H9 (cell line): ENCODE measurements at places on chromosomes 1 and 21. TPM values are rescaled to one million over a fixed set of nuclear protein-coding genes. Genes with fewer than 3 reads are reported as not detected.

GRCh38 chr1:17405898-17406759 lies 33.3 kb downstream of the RCC2 start:
- H3K27me3 ChIP-seq = no peaks in the 10 kb centered on the region
- no peak overlapping the region for H3K4me3 ChIP-seq
- peaks cover 49% of the 10 kb centered on the region for H3K36me3 ChIP-seq
- DNase-seq = peak; percentile 90
- H3K27ac ChIP-seq = no peak overlapping the region

DNA sequence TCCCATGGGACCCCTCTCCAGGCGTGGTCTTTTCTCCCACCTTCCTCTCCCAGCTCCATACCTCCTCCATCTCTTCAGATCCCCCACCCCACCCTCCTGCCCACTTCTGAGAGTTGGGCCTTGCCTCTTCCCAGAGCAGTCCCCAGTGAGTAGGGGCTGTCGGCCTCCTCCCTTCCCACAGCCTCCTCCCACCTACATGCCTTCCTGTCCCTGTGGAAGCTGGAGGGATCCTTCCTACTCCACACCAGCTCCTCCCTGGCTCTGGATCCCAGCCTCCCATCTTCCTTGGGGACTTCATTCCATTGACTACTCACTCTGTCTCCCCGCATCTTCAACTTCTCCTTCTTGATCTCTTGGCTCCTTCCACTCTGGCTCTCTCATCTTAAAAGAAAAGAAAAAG lies 24.9 kb downstream of the KCNQ4 start:
- no peaks in the 10 kb centered on the region for H3K36me3 ChIP-seq
- no peak overlapping the region for H3K27ac ChIP-seq
- DNase-seq = no peak
- no peak overlapping the region for H3K4me3 ChIP-seq
- H3K4me1 ChIP-seq = 0 out of 2 replicates have a peak, but pooled peaks cover 3% of the 10 kb centered on the region

DNA sequence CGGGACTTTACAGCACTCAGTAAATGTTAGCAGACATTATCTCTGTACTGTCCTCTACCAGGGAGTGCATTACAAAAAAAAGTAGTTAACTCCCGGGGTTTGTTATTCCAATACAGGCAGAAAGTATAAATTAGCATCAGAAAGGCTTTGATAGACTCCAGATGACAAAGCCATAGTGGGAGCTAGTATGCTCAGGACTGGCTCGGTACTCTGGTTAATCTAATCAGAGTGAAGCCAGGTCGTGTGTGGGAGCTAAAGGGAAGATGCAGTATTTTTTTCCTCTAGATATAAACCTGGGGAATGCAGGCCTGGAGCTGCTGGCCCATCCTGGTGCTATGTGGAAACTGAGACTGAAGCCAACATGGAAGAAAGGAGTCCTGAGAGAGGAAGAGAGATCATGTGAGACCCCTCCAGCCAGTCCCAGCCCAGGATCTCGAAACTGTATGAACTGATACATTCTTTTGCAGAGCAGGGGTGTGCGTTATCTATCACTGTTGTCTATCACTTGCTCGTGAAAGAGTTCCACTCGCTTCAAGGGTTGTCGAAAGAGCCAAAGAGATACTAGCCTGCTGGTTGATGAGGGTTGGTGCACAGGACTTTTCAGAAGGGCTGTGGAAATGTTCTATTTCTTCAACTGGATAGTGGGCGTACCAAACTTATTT lies 125.8 kb downstream of the PLPP3 start:
- no peaks in the 10 kb centered on the region; the same call in 1 of the 2 replicates for H3K27me3 ChIP-seq
- no peaks in the 10 kb centered on the region; the same call in 2 of the 3 replicates for H3K36me3 ChIP-seq
- H3K4me3 ChIP-seq = peak overlapping the region; percentile 14; the same call in 1 of the 2 replicates
- DNase-seq = peak; percentile 46
- peaks cover 22% of the 10 kb centered on the region for H3K4me1 ChIP-seq
- H3K27ac ChIP-seq = no peak overlapping the region

DNA sequence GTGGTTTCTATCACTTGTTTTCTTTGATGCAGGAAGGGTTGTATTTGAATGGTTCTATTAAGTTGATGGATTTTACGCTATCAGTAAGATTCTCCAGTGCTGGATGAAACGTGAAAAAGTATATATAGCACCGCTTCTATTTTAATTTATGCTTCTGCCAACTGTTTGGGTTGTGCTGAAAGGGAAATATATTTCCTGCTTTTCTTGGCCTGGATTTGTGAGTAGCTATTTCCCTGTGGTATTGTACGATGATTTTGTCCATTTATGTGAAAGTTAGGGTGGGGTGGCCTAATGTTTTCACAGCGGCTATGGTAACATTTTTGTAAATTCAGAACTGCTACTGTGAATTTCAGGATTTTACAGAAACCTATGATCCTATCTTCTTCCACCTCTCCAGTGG lies 322 bp downstream of the C1orf162 start:
- H3K27ac ChIP-seq = no peak overlapping the region
- no peaks in the 10 kb centered on the region for H3K4me1 ChIP-seq
- no peak overlapping the region for H3K4me3 ChIP-seq
- H3K36me3 ChIP-seq = no peaks in the 10 kb centered on the region

- no peak overlapping the region for H3K27ac ChIP-seq
- no peak overlapping the region for H3K4me3 ChIP-seq
- H3K4me1 ChIP-seq = no peaks in the 10 kb centered on the region; the same call in 1 of the 2 replicates
- DNase-seq = no peak
- H3K27me3 ChIP-seq = no peaks in the 10 kb centered on the region
These were observed 206.4 kb downstream of the RHOU start for GRCh38 chr1:228941666-228942065.

DNA sequence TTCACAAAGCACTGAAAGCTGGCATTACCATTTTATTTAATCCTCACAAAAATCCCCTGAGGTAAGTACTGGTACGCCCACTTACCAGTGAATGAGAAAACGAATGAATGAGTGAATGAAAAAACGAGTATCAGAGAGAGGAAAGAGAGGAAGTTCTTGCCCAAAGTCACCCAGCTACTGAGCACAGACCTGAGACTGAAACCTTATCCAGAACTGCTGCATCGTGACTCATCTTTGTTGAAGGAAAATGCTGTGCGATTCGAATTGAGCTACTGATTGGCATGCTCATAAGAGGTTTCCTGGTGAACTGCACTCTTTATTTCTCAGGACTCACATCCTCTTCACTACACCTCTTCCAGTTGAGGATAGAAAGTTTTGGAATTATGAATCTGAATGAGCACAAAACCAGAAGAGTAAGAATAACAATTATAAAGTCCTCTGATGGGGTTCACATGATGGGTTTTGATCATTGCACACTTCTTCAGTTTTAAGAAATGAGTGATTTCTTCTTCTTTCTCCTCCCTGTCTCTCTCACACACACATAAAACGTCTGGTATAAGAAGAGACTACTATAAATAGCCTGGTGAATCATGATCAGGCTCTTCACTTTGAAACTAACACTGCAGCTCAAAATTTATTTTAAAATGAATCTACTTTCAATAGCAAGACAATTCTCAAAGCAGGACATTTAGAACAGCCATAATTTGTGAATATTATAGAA lies 32.1 kb downstream of the IL12RB2 start:
- H3K4me3 ChIP-seq = no peak overlapping the region
- peaks cover 4% of the 10 kb centered on the region; the same call in 1 of the 2 replicates for H3K4me1 ChIP-seq

GRCh38 chr21:35007348-35007747 lies 41.8 kb downstream of the RUNX1 start:
- no peaks in the 10 kb centered on the region for H3K36me3 ChIP-seq
- no peak for DNase-seq
- H3K4me1 ChIP-seq = no peaks in the 10 kb centered on the region
- no peak overlapping the region for H3K27ac ChIP-seq
- no peaks in the 10 kb centered on the region for H3K27me3 ChIP-seq

GRCh38 chr1:1431845-1432273 lies 3.6 kb upstream of the VWA1 start:
- no peak overlapping the region for H3K27ac ChIP-seq
- no peak overlapping the region; the same call in 2 of the 3 replicates for H3K4me3 ChIP-seq
- no peak for DNase-seq
- peaks cover 2% of the 10 kb centered on the region; the same call in 1 of the 2 replicates for H3K4me1 ChIP-seq
- H3K27me3 ChIP-seq = no peaks in the 10 kb centered on the region

DNA sequence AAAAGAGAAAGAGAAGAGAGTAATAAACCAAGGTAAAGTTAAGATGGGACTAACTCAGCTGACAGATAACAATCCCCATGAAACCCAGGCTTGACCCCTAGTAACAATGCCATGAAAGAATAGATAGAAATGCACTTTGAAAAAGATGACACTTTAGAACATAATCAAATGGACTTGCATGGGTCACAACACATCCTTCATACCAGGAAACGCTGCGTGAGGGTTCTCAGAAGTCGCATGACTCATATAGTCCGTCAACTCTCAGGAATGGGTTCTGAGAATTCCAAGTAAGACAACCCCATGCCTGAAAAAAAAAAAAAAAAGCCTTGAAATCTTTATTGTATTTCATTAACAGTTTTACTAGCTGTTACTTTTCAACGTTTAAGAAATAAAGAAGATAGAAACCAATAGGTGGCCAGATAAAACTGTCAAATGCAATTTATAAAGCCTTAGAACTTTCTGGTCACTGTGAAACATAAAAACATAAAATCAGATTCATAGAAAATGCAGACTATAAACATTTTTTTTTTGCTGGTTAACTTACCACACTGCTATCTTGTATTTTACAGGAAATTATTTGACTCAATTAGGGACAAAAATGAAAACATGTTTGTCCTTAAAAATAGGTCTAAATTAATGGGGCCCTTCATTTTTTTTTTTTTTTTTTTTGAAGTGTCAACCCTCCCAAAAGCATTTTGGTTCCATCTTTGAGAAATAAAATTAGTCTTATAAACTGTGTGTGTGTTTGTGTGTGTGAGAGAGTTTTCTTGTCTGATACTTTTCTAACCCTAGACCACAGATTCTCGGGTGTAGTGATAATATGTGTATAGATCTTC lies 202.1 kb downstream of the NCAM2 start:
- H3K4me3 ChIP-seq = no peak overlapping the region
- no peaks in the 10 kb centered on the region for H3K36me3 ChIP-seq
- no peaks in the 10 kb centered on the region for H3K27me3 ChIP-seq
- H3K4me1 ChIP-seq = no peaks in the 10 kb centered on the region
- DNase-seq = no peak

GRCh38 chr1:108142258-108142657 lies 57.9 kb downstream of the SLC25A24 start:
- no peak for DNase-seq
- H3K36me3 ChIP-seq = peaks cover 50% of the 10 kb centered on the region
- H3K27me3 ChIP-seq = no peaks in the 10 kb centered on the region
- H3K27ac ChIP-seq = no peak overlapping the region
- no peaks in the 10 kb centered on the region for H3K4me1 ChIP-seq

GRCh38 chr21:17269760-17270159 lies 243.1 kb upstream of the CXADR start:
- H3K4me3 ChIP-seq = no peak overlapping the region
- H3K27ac ChIP-seq = no peak overlapping the region
- no peaks in the 10 kb centered on the region for H3K27me3 ChIP-seq
- DNase-seq = no peak
- no peaks in the 10 kb centered on the region for H3K4me1 ChIP-seq

DNA sequence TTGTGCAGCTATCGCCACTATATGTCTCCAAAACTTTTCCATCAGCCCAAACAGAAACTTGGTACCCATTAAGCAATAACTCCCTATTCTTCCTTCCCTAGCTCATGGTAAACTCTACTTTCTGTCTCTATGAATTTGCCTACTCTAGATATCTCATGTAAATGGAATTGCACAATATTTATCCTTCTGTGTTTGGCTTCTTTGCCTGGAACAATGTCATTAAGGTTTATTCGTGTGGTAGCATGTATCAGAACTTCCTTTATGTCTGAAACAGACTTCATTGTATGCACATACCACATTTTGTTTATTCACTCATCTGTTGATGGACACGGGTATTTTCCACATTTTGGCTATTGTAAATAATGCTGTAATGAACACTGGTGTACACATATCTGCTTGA lies 40.7 kb upstream of the CD34 start:
- H3K4me1 ChIP-seq = no peaks in the 10 kb centered on the region
- H3K27me3 ChIP-seq = no peaks in the 10 kb centered on the region
- no peaks in the 10 kb centered on the region for H3K36me3 ChIP-seq
- H3K27ac ChIP-seq = no peak overlapping the region
- no peak for DNase-seq

- no peaks in the 10 kb centered on the region for H3K27me3 ChIP-seq
- DNase-seq = peak; percentile 50
- H3K4me1 ChIP-seq = peaks cover 4% of the 10 kb centered on the region
- H3K36me3 ChIP-seq = no peaks in the 10 kb centered on the region
- H3K27ac ChIP-seq = no peak overlapping the region
- no peak overlapping the region for H3K4me3 ChIP-seq
These were observed 240.1 kb downstream of the DISC1 start for GRCh38 chr1:231866392-231867331.

GRCh38 chr1:62467092-62467491 lies 30.2 kb downstream of the USP1 start:
- H3K27me3 ChIP-seq = no peaks in the 10 kb centered on the region
- peaks cover 35% of the 10 kb centered on the region for H3K36me3 ChIP-seq
- DNase-seq = no peak
- no peaks in the 10 kb centered on the region for H3K4me1 ChIP-seq
- H3K27ac ChIP-seq = no peak overlapping the region

- H3K4me1 ChIP-seq = no peaks in the 10 kb centered on the region
- H3K4me3 ChIP-seq = no peak overlapping the region
- no peaks in the 10 kb centered on the region for H3K36me3 ChIP-seq
- no peaks in the 10 kb centered on the region for H3K27me3 ChIP-seq
These were observed 195.3 kb downstream of the ZBTB18 start for GRCh38 chr1:244246334-244246733.

- H3K4me1 ChIP-seq = no peaks in the 10 kb centered on the region; the same call in 1 of the 2 replicates
- no peaks in the 10 kb centered on the region for H3K27me3 ChIP-seq
- H3K36me3 ChIP-seq = peaks cover 2% of the 10 kb centered on the region; the same call in 1 of the 3 replicates
- H3K27ac ChIP-seq = no peak overlapping the region
- DNase-seq = peak; percentile 59
- H3K4me3 ChIP-seq = peak overlapping the region; percentile 14; the same call in 1 of the 2 replicates
These were observed 2.1 kb upstream of the EDN2 start for GRCh38 chr1:41486371-41487125.

- H3K27ac ChIP-seq = no peak overlapping the region
- H3K4me3 ChIP-seq = no peak overlapping the region
- DNase-seq = no peak
- no peaks in the 10 kb centered on the region for H3K36me3 ChIP-seq
- no peaks in the 10 kb centered on the region for H3K27me3 ChIP-seq
These were observed 5.6 kb upstream of the RGS4 start for GRCh38 chr1:163063610-163064009.

The RGS16 gene
- 6.8 and 6.9 TPM in 2 replicates for total RNA-seq

The PTGFRN gene
- total RNA-seq = 26.3 and 31.7 TPM in 2 replicates

The LIN28A gene
- 1,267 and 1,289 TPM in 2 replicates for total RNA-seq

The DMBX1 gene
- 2.3 and 2.5 TPM in 2 replicates for total RNA-seq

The OLFML2B gene
- 1.3 and 1.4 TPM in 2 replicates for total RNA-seq

The ERICH3 gene
- not detected in 2 replicates for total RNA-seq

The SPRR2G gene
- total RNA-seq = not detected in 2 replicates

The S100A5 gene
- total RNA-seq = not detected in 2 replicates

The AGMAT gene
- total RNA-seq = 4.0 TPM in 2 replicates

The PRR9 gene
- not detected in 2 replicates for total RNA-seq

The HSD3B1 gene
- not detected in 2 replicates for total RNA-seq

The RHCE gene
- total RNA-seq = 0.26 and 0.90 TPM in 2 replicates

The SPRR3 gene
- not detected in 2 replicates for total RNA-seq
